ENCODE measurements at places on chromosomes 7 and 10.

DNA sequence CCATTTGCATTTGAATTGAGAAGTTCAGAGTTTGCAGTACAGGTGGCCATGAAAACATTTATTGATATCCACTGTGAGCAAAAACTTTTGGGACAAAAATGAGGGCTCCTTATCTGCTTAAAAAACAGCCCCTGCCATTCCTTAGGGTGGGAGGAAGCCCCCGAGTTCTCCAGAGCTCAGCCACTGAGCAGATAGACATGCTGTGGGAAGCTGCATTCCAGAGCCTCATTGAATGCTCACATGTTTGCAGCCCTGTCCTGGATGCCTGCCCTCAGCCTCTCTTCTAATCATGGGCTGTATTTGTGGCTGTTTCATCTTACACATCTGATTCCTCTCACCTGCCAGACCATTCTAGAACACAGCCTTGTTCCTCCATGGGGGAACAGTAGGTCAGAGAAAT, 33.3 kb downstream of the PLPP4 start:
- DNase-seq = no peak

GRCh38 chr10:4623200-4623599, 202.8 kb upstream of the AKR1E2 start:
- DNase-seq = no peak

DNA sequence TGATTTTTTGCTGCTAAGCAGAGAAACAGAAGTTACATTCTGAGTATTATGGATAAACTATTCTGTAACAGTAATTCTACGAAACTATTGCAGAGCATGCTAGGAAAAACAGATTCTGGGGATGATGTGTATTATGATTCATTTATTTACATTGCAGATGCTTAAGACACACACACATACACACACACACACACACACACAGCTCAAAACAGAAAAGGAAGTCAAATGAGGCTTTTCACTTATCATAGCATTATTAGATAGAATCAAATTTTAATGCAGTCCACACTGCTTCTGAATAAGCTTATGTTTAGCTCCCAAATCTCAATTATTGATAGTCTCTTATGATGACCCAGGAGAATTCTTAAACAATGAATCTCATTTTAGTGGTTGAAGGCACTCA, 307.2 kb downstream of the HGF start:
- peak; percentile 8 for DNase-seq

DNA sequence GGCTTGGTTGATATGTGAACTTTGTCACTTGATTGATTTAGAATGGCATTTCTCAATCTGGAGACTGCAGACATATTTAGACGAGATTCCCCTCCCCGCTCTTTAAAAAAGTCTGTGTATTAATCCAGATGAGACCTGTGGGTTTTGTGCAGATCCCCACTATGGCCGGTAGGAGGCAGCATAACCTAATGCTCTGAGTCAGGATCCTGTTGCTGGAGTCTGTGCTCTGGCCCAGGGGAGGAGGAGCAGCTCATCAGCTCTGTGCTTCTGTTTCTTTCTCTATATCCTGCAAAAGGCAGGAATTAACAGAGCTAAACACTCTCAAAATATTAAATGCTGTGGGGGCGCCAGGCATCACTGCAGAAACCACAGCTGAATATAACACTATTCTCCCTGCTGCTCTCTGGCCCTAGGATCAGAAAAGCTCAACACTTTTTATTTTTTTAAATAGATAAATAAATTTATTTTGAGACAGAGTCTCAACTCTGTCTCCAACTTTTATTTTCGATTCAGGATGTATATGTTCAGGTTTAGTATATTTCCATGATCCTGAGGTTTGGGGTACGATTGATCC, 23.9 kb upstream of the SEPHS1 start:
- peak; percentile 91 for DNase-seq

- no peak for DNase-seq
Observed at GRCh38 chr10:68235581-68235980, 3.7 kb upstream of the ATOH7 start.
